ENCODE measurements at places on chromosomes 16 and 17.

GRCh38 chr16:12455287-12455798, 348.3 kb downstream of the CPPED1 start:
- peak; percentile 72 for DNase-seq

DNA sequence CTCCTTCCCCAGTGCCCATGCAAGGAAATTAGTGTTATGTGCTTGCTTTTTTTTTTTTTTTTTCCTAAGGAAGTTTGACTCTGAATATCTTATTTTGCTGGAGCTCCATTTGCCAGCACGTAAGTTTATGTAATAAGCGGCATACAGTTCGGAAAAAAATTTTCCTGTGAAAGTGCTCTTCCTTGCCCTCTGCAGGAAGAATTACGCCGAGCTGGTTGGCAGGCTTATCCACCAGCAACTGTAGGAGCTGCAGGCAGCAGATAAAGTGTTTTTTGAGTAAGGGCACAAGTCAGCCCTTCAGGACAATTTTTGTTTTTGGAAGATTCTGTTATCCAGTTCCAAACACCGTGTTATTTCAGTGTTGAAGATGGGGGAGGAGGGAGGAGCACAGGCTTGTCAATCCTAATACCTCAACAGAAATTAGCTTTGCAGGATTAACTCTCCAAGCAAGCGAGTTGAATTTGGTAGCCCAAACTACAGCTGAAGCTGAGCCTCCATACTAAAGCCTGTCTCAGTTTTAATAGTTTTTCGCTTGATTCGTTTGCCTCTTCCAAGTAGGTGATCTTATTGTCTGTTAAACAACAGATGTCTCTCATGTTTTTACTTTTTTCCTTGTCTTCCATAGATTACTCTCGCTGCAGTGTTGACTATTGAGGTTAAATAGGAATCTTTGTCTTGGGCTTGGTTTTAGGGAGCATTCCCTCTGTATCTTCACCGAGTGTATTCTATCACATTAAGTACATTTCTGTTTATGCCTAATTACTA, 1.1 kb downstream of the SPECC1 start:
- peak; percentile 8 for DNase-seq

GRCh38 chr17:34275881-34276280, 5.9 kb downstream of the CCL7 start:
- DNase-seq = no peak

DNA sequence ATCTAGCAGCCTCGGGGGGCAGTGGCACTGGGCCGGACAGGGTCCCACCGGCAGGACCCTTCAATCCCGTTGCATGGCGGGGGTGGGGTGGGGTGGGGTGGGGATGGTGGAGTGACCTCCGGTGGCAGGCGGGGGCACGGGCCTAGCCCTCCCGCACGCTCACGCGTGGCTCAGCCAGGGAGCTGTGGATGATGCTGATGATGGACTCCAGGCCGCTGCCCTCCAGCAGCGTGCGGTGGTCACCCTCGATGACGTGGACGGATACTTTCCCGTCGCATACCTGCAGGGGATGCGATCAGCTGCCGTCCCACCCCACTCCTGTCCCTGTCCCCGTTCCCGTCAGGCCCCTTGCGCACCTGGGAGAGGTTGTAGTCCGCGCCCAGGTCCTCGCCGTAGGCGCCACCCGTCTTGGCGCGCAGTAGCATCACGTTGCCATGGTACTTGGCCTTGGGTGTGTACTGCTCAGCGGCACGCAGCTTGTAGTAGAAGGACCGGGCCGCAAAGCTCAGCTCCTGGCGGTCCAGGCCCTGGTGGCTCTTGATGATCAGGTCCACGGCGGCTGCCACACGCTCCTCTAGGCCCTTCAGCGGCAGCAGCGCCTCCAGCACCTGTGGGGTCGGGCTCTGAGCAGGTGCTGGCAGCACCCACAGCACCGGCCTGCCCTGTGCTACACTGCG, 13.5 kb upstream of the DUS1L start:
- no peak for DNase-seq

GRCh38 chr17:72523491-72523890, 402.7 kb downstream of the SOX9 start:
- DNase-seq = no peak

- DNase-seq = no peak
Measured at GRCh38 chr17:4048218-4048617, 84.0 kb upstream of the ATP2A3 start.

All from activated CD4-positive, alpha-beta T cell treated with anti-CD3 and anti-CD28 coated beads, Interleukin-10, Interleukin-2, amounts not matched to agents 100 ng/mL and 50 ng/mL, durations not matched to agents 16 hours and 8 hours (primary cell).